ENCODE measurements at places on chromosomes 11 and 22.

GRCh38 chr22:50292643-50293440 is 14.6 kb downstream of the PLXNB2 start:
- no peak for DNase-seq

DNA sequence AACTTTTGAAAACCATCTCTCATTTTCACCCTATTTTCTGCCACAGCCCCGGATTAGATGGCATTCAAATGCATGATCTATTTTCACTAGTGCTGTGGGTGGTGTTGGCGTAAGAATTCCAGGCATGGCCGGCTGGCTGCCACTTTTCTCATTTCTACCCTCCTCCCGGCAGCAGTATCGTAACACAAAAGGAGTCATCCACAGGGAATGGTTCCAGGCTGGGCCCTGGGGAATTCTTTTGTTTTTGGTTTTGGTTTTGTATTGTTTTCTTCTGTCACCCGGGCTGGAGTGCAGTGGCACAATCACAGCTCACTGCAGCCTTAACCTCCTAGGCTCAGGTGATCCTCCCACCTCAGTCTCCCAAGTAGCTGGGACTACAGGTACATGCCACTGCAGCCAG is 13.8 kb downstream of the JAML start:
- no peak for DNase-seq

DNA sequence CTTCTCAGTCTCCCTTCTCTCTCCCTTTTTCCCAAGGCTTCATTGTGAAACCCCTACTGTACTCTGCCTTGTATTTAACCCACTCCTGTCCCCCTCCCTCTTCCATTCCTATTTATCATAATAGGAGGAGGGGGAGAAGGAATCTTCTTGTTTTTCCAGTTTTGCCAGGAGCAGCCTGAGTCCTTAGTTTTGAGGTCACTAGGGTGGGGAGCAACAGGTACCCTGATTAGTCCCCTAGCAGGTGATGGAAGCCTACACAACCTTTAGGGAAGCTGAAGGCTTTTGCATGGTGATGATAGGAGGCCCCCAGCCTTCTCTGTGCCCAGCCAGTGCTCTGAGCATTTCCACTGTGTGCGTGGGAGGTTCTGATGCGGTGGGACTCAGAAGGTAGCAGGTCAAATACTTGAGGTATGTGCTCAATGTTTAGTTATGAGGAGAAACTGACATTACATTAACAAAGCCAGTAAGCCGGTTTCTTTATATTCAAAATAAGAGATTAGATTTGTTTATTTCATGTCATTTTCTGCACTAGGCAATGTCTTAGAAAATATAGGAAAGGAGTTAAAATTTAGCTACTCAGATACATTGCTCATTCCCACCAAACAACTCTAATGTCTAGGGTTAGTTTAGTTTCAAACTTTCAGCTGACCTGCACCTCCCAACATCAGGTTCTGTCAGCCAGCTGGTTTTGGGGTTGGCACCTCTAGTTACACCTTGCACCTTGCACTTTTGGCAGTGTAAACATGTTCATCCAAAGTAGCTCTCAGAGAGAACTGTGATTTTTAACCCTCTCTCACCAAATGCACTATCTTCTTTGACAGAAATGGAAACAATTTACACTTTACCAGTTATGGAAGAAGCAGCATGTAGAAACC is 26.0 kb downstream of the PARVA start:
- no peak for DNase-seq

- no peak for DNase-seq
Measured at GRCh38 chr11:14308114-14308896, 50.7 kb downstream of the RRAS2 start.

DNA sequence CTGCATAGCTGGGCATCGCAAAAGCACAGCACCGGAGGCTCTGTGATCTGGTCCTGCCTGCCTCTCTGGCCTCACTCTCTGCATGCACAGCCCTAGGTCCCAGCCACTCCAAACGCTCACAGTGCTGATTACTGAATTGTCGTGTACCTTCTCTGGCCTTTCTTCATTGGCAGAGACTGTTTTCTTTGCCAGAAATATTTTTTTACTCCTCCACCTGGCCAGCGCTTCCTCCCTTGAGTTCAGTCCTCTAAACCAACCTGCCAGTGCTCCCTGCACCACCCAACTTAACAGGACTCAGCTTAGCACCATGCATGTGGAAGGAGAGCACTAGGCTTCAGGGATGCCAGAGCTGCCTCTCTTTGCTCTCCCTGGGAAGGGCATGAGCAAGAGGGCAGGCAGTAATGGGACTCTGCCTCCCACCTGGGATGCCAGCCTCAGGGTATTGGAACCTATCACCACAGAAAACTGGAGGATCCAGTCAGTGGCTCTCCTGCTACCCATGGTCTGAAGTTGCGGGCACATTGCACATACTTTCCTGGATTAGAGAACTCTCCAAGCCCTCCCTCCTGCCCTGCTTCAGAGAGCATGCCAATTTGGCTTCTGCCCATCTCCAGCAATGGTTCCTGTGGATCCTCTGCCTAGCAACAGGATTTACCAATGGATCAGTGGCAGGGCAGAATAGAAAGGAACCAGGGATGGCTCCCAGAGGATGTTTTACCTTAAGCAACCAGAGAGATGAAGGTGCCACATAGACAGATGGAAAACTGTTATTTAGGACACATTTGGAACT is 37.0 kb upstream of the GNAZ start:
- DNase-seq: no peak

- DNase-seq: no peak
Measured at GRCh38 chr11:10385696-10386095, 69.4 kb upstream of the AMPD3 start.

DNA sequence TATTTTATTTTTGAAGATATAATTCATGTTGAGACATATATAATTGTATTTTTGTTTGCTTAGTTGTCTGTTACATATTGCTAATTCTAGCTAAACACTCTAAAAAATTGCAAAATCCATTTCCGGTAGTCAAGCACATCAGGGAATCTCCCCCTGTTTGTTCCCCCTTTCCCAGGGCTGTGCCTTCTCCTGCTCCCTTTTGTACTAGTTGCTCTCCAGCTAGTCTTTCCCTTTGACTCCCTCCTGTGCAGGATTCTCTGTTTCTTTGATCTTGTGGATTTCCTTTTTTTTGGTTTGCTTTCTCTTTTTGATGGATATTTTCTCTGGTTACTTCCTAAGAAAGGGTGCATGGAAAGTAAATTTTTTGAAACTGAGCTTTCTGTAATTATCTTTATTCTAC is 188.1 kb upstream of the PLET1 start:
- no peak for DNase-seq

GRCh38 chr22:20771918-20772625 is 1.8 kb upstream of the SERPIND1 start:
- DNase-seq: no peak

DNA sequence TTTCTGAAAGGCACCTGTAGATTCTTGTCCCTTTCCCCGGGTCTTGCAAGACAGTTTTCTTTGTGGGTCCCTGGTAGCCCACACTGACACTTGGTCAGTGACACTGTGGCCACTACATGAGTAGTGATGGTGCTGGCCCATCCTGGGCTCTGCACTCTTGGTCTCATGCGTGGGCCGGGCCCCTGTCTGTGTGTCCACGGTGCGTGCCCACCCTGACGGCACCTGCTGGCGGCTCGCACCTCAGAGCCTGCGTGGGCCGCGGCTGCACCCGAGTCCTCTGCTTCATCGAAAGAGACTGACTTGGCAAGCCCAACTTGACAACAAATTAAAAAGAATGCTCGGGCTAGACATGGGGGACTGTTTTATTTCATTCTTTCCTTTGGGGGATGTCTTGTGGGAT is 37.5 kb downstream of the ADAMTS15 start:
- no peak for DNase-seq

GRCh38 chr11:87394924-87395323 is 357.2 kb downstream of the TMEM135 start:
- no peak for DNase-seq

DNA sequence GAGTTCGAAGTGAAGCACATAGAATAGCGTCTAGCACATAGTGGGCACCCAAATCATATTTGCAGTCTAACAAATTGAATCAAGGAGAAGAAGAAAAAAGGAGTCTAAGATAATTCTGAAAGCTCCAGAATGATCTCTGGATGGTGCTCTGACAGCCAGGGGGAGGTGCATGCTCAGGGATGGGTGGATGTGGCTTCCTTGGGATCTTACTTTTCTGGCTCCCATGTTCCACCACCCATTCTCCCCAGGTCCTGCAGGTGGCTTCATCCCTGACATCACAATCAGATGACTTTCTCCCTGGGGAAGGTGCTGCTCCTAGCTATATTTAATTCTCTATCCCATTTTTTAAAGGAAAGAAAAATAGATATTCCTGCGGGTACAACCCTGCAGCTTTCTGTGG is 381.9 kb downstream of the CADM1 start:
- no peak for DNase-seq

GRCh38 chr11:73995731-73996130 is 13.1 kb upstream of the UCP2 start:
- no peak for DNase-seq

- no peak for DNase-seq
Measured at GRCh38 chr22:36149441-36149840, 11.1 kb downstream of the APOL3 start.

DNA sequence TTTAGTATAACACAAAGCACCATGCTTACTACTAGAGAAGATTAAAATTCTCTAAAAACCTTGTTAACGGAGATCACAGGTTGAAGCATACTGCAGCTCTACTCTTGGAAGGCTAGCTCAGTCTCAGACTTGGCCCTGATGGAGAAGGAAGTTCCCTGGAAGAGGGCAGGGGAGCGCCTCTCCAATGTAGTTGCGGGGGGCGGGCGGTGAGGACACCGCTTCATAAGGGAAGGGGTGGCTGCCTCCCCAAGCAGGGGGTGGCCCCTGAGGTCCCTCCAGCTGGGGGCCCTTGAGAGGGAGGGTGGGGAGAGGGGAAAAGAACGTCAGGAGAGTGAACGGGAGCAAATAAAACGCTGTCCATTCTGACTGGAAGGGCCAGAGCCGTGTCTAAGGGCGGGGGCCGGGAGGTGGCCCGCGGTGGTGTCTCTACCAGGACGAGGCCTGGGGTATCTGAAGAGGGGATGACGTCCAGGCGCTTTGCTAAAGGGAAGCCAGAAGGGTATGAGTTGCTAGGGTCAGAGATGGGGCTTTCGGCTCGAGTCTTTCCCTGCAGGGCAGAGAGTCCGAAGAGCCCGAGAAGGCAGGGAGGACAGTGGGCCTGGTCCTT is 553 bp upstream of the USP47 start:
- DNase-seq: no peak

- DNase-seq: no peak
Measured at GRCh38 chr11:94793822-94794221, 25.7 kb downstream of the AMOTL1 start.

DNA sequence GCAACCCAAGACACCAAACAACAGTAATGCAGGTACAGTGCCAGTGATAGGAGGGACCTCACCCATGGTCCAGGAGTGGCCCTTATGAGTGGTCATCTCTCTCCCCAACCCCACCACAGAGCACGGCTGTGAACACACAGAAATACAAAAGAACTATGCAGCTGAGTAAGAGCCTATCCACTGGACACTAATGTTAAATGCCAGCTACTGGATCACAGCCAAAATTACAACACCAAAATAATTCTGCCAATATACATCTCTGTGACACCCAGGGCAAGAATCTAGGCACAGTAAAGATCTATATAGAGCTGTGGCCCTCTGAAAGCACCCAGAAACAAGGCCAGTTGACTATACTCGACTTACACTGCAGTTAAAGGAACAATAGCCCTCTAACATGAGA is 22.8 kb upstream of the GPR83 start:
- DNase-seq: no peak

DNA sequence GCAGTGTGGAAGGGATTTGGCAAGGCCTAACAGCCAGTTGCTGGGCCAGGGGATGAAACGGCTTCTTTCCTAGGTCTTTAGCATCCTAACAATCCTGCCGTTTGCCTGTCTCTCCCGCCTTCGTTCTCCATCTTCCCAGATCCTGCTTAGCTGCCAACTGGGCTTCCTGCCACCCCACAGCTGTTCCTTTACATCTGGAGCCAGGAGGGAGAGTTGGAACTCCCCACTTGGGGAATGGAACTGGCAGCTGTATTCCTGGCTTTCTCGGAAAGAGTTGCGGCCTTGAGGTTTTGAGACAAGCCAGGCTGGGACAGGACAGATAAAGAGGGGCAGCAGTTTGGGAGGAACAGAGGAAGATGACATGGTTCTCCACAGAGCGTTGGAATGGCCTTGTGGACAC is 59.6 kb downstream of the ST3GAL4 start:
- no peak for DNase-seq

- no peak for DNase-seq
Measured at GRCh38 chr11:71936825-71937224, 8.0 kb downstream of the RNF121 start.

- DNase-seq: no peak
Measured at GRCh38 chr22:45072322-45072903, 62.6 kb upstream of the PHF21B start.

DNA sequence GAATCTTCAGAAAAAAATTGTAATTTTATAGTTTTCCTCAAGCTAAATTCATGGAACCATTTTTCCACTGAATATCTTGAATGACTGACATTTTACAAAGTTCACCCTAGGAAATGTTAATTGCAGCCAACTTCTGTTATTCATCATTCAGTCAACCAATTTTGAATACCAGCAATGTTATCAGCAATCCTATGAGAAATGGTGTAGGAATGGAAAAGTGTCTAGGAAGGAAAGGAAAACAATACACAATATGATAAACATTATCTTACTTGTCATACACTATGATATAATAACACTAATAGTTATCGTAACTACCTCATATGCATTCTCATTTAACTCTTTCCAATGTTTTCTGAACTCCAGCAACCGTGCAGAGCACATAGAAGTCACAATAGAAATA is 790.5 kb upstream of the LRRC4C start:
- no peak for DNase-seq

GRCh38 chr11:63813563-63814382 is 517 bp downstream of the SPINDOC start:
- no peak for DNase-seq

DNA sequence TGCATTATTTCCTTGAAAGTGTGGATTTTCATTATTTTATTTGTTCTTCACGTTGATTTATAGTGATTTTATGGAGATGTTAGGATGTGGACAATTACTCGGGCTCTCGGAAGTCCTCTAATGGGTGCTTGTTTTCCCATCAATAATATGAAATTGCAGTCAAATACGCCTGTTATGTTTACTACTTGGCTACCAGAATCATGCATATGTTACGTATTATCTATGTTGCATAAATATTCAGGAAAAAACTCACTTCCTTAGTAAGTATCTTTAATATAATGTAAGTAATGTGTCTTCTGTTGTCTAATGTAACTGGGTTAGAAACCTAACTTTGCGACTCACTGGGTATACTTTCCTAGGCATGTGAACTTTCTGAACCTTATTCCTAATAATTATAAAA is 823.4 kb upstream of the CHORDC1 start:
- DNase-seq: no peak

DNA sequence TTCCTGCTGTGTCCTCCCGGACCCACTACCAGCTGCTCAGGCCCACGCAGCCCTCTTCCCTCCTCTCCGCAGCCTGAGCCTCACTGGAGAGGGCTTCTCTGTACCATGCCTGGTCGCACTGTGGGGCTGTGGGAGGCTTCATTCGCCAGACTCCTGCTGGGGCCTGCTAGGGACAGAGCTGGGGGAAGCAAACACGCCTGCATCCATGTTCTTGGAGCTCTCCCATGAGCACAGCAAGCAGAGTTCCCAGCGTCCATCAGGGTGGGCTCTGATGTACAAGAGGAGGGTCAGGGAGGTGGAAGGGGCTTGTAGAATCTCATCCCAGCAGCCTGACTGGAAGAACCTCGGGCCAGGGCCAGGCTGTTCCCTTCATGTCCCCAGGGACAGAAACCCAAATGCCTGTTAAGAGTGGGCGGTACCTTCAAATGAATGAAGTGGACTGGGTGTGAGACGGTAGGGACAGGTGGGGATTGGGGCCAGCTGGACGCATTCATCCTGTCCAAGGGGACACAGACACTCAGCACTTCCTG is 59.9 kb downstream of the MPPED1 start:
- no peak for DNase-seq

Measured in cortex of kidney (tissue), 1 donor.